ENCODE measurements at places on chromosomes 2 and 18.

- DNase-seq = no peak
Observed at GRCh38 chr2:217336694-217337093, 476.8 kb upstream of the TNP1 start.

GRCh38 chr18:24827501-24827900 is 367.1 kb downstream of the HRH4 start:
- DNase-seq = no peak

GRCh38 chr2:132733094-132733493 is 63.1 kb upstream of the LYPD1 start:
- no peak for DNase-seq

GRCh38 chr2:205629091-205629776 is 53.1 kb upstream of the NRP2 start:
- no peak for DNase-seq

DNA sequence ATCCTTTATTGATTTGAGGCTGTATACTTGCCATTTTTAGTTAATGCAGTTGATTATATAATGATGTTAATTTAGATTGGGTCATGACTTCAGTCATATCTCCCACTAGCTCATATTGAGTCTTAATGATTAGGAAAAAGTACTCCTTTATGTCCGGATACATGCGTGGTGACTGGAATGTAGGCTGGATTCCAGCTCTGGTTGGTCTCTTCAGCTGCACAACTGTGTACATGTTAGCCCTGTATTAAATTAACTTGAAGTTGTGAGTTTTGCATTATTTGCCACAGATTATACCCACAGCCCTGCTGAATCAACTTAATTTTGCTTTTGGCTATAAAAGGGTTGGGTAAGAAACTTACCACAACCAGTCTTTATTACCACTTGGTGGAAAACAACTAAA is 22.5 kb downstream of the MOB4 start:
- no peak for DNase-seq

DNA sequence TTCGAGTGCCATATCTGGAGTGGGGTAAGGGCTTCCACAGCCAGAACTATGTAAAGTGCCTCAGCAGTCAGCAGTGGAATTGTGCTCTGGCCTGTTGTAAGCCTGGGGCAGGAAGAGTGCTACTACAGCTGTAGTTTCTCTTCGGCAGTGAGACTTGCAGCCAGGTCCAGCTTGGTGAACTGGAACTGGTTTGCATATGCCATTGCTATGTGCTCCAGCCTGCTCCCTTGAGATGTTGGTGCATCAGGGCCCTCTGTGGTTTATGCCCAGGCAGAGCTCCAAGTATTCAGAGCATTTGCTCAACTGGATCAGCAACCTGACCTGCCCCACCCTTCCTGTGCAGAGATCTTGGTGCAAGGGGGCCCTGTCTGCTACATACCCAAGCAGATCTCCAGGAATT is 47.8 kb downstream of the ZNF804A start:
- no peak for DNase-seq

GRCh38 chr2:138023976-138024375 is 59.7 kb downstream of the HNMT start:
- DNase-seq = no peak

DNA sequence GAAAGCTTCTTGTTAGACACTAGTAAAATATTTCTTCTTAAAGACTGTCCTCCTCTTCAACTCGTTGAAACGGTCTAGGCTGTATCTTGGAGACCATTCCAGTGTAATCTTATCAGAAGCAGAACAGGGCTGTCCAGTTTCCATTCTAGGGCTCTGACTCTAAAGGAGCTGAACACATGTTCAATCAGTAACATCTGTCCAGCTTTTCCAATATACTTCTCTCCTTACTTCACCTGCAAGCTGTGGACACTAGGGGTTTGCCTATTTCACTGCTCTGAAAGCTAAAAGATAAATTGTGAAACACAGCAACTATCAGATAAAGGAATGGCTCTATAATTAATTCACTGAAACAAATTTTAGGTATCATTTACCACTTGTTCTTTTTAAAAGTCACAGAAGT is 73.8 kb downstream of the ZNF385B start:
- DNase-seq = no peak

DNA sequence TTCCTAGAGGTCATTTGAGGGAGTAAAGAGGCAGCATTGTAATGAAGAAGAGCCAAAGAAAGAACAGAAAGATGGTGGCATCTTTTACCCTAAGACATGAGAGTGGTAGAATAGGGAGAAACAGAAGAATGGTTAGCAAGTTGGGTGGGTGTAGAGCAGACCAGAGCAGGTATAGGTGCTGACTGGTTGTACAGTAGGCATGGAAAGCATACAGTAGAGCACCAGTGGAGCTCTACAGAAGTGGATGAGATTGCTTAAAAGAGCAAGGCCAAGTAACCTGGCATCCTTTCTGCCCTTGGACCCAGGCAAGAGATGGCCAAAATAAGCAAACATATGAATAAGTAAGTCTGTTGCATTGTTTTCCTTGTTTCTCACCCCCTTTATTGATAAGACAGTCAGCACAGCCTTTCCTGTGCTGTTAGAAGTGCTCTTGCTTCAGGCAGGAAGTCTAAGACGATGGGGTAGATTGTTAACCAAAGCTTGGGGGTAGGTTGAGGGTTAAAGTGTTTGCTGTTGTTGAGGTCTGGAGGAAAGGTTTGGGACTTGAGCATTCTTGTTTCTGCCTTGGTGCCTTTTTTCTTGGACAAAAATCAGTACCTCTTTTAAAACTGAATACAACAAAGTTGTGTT is 76.9 kb downstream of the DIS3L2 start:
- DNase-seq = no peak

DNA sequence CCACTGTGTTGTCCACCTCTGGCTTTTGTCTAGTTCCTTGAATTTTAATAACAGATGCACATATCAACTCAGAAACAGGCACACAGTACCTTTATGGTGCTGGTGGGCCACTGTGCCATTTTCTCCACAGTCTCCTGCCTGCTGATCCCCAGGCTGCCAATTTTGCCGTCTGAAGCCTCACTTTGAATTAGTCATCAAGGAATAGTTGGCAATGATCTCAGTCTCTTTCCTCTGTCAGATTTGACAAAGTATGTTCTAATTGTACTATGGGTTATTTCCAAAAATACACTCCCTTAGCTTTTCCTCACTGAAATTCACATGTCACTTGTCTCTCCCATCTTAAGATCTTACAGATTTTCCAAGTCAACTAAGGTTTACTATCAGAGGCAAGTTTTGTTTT is 140.7 kb downstream of the ZNF516 start:
- DNase-seq = no peak

GRCh38 chr2:211216221-211216620 is 659.8 kb downstream of the CPS1 start:
- no peak for DNase-seq

- DNase-seq = no peak
Observed at GRCh38 chr18:75170916-75171315, 38.0 kb downstream of the PTGR3 start.

GRCh38 chr2:17583166-17583565 is 42.7 kb downstream of the VSNL1 start:
- no peak for DNase-seq

DNA sequence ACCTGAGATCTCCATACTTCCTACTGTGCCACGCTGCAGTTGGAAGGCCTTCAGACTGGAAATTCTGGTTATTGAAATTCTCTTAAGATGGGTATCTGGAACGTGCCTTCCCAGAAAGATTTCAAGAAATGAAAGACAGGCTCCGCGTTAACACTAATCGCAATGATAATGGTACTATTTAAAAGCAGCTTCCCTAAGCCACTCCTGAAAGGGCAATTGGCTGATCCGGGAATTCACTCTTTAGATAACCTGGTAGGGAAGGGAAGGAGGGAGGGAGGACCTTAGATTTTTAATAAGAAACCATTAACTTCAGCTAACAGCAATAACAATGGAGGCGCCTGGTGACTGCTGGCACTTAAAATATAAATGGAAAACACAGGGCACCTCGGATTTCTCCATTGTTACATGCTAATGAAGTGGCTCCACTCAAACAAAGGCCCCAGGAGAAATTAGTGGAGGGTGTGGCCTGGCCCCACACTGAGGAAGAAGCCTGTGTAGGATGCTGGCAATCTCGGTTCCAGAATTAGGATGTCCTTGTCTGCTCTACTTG is 22.5 kb upstream of the MTA3 start:
- DNase-seq = no peak

DNA sequence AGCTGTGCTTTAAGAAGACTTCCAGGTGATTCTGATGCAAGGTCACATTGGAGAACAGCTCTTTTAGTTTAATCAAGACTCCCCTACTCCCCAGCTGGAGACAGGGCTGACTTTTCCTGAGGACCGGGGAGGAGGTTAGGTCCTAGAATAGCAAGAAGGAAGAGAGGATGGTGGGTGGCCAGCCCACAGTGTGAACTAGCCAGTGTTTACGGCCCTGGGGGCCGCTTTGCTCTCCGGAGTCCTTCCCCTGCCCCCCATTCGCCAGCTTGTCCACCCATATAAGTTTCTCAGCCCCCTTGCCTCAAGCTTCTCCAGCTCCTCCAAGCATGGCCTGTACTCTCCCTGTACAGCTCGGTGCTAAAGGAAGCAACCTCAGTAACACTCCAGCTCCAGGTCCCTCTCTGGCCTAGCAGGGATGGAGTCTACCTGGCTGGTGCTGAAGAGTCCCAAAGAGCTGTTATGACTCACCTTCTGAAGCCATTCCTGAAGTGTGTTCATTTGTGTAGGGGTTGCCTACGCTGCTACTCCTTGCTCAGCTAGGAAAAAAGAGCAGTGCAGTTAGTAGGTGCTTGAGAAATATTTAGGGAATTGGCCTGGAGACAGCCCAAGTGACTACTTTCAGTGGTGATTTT is 7.9 kb downstream of the INPP4A start:
- DNase-seq = no peak

- DNase-seq = no peak
Observed at GRCh38 chr2:199228887-199229819, 228.6 kb downstream of the SATB2 start.

- no peak for DNase-seq
Observed at GRCh38 chr18:32669549-32670165, 103.2 kb downstream of the KLHL14 start.

DNA sequence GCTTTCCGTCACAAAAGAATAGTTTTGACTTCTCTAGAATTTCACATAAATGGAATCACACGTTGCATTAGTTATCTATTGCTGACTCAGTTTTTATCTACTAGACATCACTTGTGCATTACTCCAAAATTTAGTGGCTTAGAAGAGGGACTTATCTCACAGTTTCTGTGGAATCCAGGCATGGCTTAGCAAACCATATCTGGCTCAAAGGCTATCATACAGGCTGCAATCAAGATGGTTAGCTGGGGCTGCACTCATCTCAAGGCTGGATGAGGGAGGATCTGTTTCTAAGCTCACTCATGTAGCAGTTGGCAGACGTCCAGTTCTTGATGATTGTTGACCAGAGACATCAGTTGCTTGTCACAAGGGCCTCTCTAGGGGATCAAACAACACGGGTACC is 6.6 kb upstream of the DSC3 start:
- no peak for DNase-seq

GRCh38 chr2:5799348-5799747 is 107.2 kb downstream of the SOX11 start:
- no peak for DNase-seq

DNA sequence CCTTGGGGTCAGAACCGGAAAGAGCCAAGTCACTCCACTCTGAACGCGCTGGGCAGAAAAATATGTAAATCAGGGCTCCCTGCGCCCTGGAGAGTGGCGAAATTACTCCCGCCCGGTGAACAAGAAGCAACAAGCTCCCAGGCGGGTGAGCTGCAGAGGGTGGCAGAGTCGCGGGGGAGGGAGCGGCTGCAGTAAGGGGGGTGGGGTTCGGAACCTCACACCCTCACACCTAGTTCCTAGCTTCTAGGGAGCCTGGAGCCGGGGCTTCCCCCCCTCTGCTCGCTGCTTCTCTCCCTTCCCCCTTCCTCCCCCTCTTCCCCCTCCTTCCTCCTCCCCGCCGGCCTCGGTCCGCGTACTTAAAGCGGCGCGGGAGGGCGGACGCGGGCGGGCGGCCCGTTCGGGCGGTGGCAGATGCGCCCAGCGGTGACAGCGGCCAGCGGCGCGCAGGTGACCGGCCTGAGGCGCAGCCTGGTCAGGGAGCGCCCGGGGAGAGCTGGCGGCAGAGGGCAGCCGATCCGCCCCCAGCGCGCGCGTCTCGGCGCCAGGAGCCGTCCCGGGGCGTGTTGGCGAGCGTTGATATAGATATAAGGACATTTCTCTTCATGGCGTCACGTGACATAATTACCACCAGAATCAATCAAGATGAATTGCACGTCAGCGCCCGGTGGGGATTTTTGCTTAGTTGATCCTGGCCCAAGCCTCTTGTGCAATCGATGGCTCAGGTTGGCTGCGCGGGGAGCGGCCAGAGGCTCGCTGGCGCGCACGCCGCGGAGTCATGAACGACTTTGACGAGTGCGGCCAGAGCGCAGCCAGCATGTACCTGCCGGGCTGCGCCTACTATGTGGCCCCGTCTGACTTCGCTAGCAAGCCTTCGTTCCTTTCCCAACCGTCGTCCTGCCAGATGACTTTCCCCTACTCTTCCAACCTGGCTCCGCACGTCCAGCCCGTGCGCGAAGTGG is at the start of gene HOXD11:
TSS of gene HOXD11 (plus strand) at position 700 of the 959 bp plus-strand sequence. CDS start at position 776, 76 bp downstream.
- DNase-seq = no peak

- no peak for DNase-seq
Observed at GRCh38 chr2:218709908-218710307, 727 bp upstream of the TTLL4 start.
